ENCODE measurements at places on chromosomes 11 and 22.
A peak's percentile ranks its signal among the peaks of the same experiment; 100 is the strongest.

DNA sequence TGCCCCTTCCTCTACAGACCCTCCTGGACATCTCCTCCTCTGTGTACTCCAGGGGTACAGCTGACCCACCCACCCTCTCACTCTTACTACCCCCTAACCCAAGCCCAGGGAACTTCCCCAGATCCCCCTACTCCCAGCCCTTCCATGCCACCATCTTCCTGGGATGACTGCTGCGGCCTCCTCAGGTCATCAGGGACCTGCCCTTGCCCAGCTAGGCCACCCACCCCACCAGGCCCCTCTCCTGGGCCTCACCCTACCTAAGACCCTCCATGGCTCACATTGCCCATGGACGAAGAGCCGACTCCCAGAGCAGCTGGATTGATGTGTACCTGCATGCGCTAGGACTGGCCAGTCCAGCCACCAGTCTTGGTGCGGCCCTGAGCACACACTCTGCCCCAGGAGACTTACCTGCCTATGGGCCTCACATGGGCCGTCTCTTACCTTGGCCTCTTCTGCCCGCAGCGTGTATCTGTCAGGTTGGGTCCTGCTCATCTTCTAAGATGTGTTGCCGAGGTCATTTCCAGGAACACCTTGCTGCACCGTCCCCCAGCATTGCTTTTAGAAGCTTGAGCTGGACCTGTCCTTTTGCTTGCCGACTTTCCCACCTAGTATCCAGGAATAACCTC is 2.0 kb upstream of the CLDN5 start:
- DNase-seq: no peak

GRCh38 chr22:47705350-47705749 is 942.9 kb downstream of the TBC1D22A start:
- no peak for DNase-seq

DNA sequence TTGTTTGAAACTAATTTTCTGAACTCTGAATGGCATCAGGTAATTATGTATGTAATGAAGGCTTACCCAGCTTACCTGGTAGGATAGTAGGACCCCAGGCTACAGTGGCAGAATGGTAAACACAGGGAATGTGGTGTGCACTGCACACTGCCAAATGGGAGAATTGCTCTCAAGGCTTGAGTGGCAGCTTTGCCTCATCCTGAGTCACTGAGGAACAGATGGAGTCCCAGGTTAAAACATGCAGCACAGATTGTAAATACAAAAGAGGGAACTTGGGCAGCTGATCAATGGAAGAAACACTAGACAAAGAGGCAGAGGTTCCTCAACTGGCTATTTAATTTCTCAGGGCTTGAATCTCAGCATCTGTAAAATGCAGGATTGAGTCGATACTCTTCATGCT is 24.4 kb downstream of the GPR83 start:
- DNase-seq: no peak

DNA sequence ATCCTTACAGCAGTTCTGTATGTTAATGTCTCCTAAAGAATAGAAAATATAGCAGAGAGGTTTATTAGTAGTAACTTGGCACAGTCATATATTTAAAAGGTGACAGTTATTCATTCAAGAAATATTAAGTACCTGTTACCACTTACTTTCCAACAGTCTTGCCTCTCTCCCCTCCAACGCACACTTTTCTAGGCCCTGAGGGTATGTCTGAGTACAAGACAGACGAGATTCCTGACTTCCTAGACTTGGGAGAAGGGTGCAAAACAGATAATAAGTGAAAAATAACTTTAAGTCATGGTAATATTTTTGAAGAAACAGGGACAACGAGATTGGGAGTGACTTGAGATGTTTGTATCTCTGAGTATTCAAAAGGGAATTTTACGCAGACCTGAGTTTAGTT is 1.6 kb downstream of the EIF3L start:
- no peak for DNase-seq

DNA sequence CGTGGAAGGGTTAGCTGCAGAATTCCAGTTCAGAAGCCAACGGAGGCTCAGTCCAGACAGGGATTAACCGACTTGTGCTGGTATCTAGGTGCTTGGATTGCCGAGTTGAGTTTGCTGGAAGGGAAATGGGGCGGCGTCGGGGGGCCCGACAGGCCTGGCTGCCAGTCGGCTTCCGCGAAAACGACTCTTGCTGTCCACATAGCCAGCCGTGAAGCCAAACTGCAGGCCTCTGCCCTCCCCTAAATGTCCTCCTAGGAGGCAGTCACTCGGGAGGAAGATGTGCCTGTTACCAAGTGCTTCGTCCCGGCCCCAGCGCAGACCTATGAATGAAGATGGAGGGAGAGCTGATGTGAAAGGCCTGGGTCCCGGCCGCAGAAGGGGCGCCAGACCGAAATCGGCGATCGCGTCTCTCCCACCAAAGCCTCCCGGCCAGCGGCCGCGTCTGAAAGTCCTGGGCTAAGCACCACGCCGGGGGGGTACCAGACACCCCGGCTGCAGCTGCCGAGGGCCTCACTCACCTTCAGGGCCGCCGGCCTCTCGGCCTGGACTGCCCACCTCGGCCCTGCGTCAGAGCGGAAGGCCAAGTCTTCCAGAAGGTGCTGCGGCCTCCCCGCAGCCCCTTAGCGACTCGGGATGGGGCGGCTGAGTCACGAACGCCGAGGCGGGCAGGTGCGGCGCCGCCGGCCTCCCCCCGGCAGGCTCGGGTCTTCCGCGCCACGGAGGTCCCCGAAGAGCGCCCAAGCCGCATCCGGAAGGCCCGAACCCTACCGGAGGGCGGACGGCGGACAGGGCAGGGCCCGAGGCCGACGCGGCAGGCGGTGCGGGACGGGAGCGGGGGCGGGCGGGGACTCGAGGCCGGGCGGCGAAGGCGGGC is 7.5 kb downstream of the DPAGT1 start:
- no peak for DNase-seq

DNA sequence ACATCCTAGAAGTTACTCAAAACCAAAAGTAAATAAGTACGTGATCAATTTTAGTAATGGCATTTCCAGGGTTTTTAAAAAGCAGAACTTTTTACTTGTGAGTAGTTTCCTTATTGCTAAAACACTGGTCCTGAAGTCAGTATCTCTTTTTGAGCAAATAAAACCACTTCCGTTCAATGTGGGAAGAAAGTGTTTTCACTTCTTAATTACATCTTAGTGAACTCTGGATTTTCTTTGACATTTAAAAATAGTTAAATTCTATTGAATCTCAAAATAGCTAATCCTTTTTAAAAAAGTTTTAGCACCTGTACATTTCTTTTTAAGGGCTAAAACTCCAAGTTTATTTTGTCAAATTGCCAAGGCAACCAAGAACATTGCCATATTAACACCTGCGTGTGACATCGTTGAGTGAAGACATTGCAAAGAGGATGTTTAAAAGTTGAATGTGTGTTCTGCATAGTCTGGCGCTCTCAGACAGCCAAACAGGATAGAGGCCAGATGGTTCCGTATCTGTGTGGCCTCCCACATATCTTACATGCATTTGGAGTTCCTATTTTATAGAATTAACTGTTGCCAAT is 17.2 kb upstream of the OR5B21 start:
- DNase-seq: no peak

DNA sequence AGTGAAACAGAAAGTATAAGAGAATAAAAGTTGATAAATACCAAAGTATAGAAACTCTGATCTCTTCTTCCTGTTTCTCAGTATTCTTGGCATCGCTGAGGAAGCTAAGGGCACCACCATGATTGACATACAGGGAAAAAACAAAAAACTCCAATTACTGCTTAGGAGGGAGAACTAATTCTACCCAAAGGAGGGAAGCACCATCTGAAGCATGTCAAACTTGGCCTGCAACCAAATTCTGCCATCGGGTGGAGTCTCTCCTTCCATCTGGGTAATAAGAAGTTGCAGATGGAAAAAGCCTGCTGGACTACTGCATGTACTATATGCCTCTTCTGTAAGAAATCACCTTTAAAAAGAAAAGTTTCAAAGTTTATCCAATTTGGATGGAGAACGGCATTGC is 30.5 kb upstream of the PPP2R1B start:
- no peak for DNase-seq

DNA sequence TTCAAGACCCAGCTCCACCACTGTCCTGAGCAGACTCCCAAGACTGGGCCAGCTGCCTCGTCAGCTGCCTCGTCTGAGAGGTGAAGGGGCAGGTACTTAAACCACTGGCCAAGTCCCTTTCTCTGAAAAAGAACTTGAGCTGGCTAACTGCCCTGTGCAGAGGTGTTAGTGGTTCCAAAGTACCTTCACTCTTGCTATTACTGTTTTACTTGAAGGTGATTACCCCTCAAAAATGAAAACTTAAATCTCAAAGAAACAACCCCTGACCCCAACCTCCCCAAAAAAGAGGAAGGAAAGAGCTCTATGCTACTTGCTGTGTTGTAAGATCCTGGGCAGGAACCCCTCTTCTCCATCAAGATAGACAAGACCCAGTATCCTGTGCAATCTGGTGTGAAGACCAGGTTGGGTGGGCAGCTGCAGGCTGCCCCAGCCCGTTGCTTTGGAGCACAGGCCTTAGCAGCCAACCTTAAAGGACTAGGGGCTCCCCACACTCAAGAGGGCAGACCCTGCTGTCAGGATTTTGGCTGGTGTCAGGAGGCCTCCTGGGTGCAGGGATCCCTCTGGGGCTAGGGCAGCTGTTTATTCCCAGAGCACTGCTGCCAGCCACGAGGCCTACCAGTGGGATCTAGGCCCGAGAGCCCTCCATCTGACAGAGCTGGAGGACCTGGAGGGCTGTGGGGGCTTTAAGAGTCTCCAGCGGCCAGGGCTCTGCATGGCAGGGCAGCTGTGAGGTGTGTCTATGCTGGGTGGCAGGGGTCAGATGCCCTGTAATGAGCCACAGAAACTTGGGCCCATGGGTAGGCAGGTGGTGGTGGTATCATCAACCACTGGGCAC is 13.0 kb downstream of the GUCD1 start:
- no peak for DNase-seq

- DNase-seq: no peak
Measured at GRCh38 chr11:95849087-95849825, 59.0 kb downstream of the CEP57 start.

GRCh38 chr11:65928667-65929066 is 9.4 kb downstream of the DRAP1 start:
- no peak for DNase-seq

GRCh38 chr22:40606306-40606705 is 30.2 kb downstream of the MRTFA start:
- DNase-seq: no peak

GRCh38 chr22:38455530-38456271 is 702 bp upstream of the KCNJ4 start:
- DNase-seq: no peak

GRCh38 chr22:49910229-49911155 is 7.7 kb downstream of the ALG12 start:
- no peak for DNase-seq

- no peak for DNase-seq
Measured at GRCh38 chr11:124872280-124872679, 7.0 kb downstream of the ROBO3 start.

DNA sequence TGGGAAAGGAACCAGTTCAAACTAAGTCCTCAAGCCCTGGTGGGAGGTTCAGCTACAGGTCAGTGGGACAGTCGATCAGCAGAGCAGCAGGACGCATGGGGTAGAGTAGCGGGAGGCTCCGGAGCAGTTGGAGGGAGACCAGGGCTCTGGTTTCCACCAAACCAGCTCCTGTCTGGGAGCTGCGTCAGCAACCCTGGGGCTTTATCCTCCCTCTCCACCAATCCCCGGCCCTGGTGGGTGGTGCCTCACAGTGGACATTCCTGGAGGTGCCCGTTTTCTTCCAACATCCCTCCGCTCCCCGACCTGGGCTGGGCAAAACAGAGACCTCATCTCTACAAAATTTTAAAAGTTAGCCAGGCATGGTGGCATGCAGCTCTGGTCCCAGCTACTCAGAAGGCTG is 32.4 kb downstream of the ZNF195 start:
- no peak for DNase-seq

DNA sequence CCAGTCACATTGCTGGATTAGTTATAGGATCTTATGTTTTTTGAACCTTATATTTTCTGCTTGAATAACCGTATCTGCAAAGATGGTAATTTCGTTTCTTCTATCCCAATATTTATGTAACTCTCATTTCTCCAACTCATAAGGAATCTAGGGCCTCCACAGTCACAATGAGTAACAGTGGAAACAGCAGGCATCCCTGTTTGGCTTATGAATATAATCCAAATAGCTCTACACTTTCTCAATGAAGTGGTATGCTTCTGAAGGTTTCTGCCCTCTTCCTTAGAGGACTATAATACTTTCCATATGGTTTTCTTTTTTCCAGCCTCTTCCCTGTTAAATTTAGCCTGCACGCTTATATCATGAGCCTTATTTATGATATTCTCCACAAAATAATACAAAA is 16.5 kb downstream of the ATP6V1E1 start:
- no peak for DNase-seq

GRCh38 chr11:87356428-87356827 is 318.7 kb downstream of the TMEM135 start:
- DNase-seq: no peak

DNA sequence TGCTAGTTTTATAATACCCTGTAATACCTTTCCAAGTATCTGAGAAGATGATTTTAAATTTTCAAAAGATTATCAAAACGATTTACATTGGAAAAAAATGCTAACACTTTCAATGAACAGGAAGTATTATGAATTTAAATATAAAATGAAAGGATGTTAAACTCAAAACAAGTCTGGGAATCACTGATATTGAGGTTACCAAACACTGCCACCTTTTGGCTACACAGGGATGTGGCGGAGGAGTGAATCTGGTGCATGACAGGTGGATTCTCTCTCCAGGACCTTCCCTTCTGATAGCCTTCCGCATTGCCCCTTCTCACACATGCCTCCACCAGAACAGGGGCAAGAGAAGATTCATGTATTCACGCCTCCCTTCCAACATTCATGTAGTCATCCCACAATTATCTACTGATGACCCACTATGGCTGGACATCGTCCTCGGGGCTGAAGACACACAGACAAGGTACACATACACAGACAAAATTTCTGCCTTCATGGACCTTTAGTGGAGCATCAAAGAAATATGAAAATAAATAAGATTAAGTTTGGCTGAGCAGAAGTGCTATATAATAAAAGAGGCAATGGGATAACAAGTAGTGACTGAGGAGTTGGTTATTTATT is 34.7 kb downstream of the ATG16L2 start:
- peak; percentile 15 for DNase-seq

DNA sequence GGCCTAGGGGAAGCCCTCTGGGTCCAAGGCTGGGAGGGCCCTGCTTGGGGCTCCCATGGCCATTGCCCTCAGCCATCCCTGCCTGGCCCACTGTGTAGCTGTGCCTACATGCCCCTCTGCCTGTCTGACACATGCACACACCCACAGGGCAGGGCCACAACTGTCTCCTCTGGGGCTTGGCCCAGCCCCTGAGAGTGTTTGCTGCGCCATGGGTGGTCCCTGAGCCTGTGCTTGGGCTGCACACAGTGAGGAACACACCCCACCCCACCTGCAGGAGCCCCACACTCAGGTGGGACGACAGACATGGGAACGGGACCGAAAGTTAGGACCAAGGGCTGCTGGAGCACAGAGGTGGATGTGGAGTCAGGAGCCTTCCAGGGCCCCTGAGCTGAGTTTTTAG is 489.5 kb downstream of the TBC1D22A start:
- no peak for DNase-seq

Data from stimulated activated CD4-positive, alpha-beta T cell treated with anti-CD3 and anti-CD28 coated beads, Interleukin-1b, Interleukin-23, amount 100 ng/mL, for 1 hour (primary cell).